Activated T-cell treated with anti-CD3 and anti-CD28 coated beads, Interleukin-2, amount 50 U/mL, for 24 hours (primary cell): ENCODE measurements at places on chromosomes 5 and 9.

DNA sequence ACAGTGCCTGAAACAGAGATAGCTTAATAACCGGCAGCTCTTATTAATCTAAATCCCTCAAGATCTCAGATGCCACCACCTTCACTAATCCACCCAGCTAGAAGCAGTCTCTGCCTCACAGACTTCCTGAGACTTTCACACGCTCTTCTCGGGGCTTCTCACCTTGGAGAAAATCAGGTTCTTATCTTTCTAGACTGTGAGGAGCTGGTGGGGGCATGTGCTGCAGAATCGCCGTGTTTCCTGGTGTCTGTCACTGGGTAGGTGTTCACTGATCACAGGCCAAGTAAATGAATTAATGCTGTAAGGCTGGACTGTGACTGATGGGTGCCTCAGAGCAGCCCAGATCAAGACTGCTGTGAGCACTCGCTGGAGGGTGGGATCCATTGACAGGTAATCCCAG, 101.7 kb downstream of the PSD2 start:
- no peak for DNase-seq

DNA sequence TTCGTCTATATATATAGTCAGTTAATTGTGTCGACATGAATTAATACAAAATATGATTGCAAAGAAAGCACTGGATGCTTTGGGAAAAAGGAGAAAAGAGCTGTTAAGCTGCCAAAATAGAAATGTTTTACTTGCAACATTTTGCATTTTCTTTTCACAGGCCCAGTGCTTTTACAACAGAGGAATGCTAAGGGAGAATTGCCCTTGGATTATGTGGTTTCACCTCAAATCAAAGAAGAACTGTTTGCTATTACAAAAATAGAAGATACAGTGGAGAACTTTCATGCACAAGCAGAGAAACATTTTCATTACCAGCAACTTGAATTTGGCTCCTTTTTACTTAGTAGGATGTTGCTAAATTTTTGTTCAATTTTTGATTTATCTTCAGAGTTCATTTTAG, 76.2 kb downstream of the SLF1 start:
- DNase-seq, result no peak

DNA sequence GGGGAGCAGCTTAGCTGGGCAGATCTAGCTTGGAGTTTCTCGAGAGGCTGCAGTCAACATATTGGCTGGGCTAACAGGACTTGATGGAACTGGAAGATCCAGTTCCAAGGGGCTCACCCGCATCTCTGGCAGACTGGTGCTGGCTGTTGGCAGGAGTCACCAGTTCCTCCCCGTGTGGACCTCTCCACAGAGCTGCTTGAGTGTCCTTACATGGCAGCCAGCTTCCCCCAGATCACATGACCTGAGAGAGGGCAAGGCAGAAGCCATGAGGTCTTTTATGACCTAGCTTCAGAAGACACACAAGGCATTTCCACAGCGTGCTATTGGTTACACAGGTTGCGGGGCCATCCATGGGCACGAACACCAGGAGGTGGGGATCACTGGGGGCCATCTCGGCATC, 26.4 kb upstream of the RXRA start:
- DNase-seq, result no peak

DNA sequence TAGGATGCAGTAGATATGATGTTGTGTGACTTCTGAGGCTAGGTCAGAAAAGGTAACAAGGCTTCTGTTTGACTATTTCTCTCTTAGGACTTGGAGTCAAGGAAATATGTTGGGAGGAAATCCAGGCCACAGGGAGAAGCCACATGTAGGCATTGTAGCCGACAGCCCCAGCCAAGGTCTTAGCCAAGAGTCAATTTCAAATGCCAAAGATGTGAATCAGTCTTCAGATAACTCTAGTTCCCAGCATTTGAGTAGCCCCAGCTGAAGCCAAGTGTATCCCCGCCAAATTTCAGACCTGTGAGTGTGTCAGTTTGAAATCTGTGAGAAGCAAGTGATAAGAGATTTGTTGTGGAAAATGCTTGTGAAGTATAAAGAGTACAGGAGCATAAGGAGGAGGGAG, 38.1 kb upstream of the ISL1 start:
- no peak for DNase-seq

GRCh38 chr5:30040488-30041118, 1152.9 kb upstream of the CDH6 start:
- no peak for DNase-seq

DNA sequence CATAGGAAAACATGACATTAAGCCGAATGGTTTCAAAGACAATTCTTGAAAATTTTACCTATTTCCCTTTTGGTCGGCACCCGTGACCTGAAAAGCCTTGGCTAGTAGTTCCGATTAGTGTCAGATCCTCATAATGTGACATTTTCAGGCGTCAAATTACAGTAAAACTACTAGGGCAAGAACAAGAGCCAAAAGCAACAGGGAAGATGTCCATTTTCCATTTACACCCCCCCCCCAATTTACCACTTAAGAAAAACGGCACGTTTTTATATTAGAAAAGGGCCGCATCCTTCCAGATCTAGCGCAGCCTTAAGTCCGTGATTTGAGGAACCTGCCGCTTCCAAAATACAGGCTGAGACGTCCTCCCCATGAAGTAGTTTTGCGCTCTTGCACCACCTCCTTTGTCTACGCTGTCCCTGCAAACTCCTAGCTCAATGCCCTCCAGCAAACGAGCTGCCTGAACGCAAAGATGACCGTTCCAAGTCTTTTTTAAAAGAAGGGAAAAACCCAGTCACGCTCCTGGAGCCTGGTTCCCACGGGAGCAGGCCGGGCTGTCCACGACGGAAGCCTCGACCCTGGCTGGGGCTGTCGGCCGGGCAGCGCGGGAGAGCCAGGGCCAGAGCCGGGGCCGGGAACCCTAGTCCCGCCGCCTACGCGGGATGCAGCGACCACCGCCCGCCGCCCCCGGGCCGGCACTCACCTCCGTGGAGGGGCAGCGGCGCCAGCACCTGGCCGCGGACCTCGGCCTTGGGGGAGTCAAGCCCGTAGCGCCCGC, 616 bp downstream of the RNF130 start:
- DNase-seq, result no peak

DNA sequence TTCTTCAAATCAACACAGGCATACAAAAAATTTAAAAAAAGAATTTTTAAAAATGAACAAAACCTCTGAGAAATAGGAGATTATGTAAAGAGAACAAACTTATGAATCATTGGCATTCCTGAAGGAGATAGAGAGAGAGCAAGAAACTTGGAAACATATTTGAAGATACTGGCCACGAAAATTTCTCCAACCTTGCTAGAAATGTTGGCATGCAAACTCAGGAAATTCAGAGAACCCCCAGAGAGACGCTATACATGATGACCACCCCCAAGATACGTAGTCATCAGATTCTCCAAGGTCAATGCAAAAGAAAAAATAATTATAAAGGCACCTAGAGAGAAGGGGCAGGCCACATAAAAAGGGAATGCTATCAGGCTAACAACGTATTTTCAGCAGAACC, 472.5 kb downstream of the MTRR start:
- no peak for DNase-seq

- DNase-seq, result no peak
Observed at GRCh38 chr5:130135506-130135905, 231.2 kb downstream of the CHSY3 start.

GRCh38 chr5:59328709-59329296, 564.7 kb downstream of the PDE4D start:
- no peak for DNase-seq

- no peak for DNase-seq
Observed at GRCh38 chr5:74798977-74799911, 32.2 kb downstream of the NSA2 start.

DNA sequence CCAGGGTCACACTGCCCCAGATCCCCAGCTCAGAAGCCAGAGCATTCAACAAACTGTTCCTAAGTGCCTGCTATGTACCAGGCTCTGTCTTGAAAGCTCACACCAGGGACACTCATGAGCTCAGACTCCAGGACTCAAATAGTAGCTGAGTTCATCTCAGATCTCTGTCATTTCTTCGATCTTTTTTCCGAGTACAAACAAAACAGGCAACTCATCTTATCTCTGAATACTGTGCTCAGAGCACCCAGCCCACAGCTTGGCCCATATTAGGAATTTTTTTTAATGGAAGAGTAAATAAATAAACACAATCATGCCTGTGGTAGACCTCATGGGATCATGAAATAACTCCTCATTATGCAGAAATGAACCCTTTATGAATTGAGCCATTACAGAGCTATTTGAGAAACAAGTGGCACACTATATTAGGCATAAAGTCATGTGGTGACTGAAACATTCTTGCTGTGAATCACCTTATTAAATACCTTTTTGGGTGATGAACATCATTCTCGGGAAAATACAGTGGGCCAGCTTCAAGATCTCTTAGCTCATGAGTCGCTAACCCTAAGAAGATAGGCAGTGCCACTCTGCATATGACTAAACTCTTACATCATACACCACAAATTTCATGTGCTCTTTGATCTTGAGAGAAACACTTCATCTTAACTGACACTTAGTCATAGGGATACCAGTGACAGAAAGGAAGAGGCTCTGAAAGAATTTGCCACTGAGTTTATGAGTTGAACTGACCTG, 9.9 kb downstream of the SH3RF2 start:
- DNase-seq, result no peak

DNA sequence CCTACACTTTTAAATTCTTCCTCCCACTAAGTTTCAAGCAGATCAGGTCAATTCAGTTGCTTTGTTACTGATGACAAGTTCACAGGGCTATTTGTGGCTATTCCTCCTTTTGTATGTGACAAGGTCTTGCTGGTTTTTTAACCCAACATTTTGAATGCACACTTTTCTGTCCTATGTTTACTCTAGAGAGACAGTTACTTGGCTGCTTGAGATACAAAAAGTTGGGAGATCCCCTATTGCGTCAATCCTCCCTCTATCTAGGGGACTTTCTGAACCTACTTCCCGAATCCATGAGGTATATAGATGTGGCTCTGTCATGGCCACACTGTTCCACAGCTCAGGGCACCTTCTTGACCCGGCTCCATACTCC, 386.7 kb downstream of the NTRK2 start:
- no peak for DNase-seq

- no peak for DNase-seq
Observed at GRCh38 chr9:115232181-115232774, 114.3 kb upstream of the TNC start.

GRCh38 chr9:114433086-114433485, 45.3 kb upstream of the AKNA start:
- no peak for DNase-seq

DNA sequence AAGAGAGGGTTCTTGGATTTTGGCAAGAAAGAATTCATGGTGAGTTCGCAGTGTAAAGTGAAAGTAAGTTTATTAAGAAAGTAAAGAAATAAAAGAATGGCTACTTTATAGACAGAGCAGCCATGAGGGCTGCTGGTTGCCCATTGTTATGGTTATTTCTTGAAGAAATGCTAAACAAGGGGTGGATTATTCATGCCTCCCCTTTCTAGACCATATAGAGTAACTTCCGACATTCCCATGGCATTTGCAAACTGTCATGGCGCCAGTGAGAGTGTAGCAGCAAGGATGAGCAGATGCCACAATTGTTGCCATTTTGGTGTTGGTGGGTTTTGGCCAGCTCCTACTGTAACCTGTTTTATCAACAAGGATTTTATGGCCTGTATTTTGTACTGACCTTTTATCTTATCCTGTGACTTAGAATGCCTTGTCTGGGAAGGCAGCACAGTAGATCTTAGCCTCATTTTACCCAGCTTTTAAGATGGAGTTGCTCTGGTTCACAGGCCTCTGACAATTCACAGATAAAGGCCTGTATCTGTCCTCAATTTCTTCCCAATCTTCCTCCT, 1026.1 kb upstream of the DMAC1 start:
- no peak for DNase-seq

DNA sequence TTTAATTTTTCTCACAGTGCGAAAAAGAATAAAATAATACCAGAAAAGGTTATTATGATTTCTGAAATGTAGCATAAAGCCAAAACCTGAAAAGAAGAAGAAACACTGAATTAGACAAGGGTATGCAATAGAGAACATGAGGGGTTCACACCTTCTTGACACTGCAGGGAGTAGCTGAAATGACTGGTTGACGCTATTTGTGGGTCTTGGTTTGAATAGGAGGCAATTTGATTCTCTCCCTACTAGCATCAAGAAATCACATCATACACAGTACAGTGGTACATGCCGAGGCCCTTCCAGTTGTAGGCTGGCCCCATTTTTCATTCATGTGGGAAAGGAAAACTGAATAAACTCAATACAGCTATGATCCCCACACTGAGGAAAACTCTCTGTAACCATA, 68.6 kb downstream of the NR3C1 start:
- no peak for DNase-seq
